Esophagus muscularis mucosa (tissue), 4 donors: ENCODE measurements at places on chromosomes 1 and 21.
A peak's percentile ranks its signal among the peaks of the same experiment; 100 is the strongest.

- DNase-seq = no peak
These were observed 2.4 kb upstream of the ARHGAP29 start for GRCh38 chr1:94239796-94240195.

- DNase-seq = no peak
These were observed 856 bp upstream of the GREM2 start for GRCh38 chr1:240612811-240613210.

DNA sequence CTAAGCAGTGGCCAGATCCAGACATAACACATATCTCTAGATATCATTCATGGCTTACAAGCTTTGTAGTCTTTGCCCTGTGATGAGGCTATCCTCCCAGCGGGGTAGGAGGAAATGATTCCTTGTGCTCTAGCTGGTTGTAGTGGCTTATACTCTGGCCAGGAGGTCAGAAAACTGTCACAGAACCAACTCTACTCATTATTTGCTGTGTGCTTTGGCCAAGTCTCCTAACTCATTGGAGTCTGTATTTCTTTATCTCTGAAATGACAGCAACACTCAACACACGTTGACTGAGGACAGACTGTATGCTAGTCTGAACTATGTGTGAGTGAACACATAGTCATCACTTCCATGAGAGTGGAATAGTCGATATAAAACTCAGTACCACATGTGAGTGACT, 116.7 kb upstream of the F3 start:
- no peak for DNase-seq

DNA sequence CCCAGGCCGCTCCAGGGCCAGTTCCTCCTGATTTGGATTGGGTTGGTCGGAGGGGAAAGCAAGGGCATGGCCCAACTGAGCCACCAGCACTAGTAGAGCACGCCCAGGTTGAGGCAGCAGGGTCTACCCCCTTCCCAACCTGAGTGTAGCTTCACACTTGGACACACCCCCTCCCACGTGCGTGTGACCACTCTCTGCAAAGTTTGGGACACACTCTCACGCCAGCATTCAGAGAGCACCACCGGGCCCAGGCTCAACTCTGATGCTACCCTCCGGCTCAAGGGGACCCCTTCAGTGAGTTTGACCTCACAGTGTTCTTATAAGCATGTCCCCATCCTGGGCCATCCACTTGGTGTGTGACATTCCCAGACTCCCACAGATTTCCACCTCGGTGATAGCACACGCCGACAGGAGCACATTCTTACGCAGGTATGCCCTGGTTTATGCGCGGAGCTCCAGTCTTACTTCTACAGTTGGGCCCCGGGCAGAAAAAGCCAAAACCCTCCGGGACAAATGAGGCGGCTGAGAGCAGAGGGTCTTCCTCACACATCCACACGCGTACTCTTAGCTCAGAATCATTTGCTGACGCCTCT, 3.0 kb upstream of the DMRTA2 start:
- DNase-seq = peak; percentile 87

DNA sequence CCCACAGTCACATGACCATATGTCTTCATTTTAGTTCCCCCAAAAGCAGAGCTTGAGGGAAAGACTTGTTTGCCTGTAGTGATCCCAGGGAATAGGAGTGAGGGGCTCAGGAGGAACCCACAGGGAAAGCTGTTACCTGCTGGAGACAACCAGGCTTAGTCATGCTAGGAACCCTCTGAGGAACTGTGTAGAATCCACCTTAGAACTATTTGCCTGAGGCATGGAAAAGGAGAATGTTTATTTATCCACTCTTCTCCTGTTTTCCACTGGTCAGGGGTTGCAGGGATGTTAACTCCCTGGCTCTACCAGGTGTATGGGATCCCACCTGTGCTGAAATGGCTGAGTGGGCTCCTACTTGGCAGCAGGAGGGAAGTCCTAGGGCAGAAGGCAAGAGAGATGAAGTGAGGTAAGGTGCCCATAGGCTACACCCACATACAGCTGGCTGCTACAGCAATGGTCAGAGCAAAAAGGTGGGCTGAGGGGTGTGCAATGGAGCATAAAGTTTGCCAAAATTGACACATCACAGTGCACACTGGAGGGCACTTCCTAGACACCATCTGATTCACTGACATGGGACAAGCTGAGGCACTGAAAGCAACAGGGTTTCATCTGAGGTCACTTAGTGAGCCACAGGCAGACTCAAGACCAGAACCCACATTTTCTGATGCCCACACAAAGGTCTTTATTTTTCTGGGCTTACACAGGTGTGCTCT, 29.7 kb upstream of the CYP4B1 start:
- DNase-seq = no peak
